ENCODE measurements at places on chromosomes 2 and 18.
A peak's percentile ranks its signal among the peaks of the same experiment; 100 is the strongest.

DNA sequence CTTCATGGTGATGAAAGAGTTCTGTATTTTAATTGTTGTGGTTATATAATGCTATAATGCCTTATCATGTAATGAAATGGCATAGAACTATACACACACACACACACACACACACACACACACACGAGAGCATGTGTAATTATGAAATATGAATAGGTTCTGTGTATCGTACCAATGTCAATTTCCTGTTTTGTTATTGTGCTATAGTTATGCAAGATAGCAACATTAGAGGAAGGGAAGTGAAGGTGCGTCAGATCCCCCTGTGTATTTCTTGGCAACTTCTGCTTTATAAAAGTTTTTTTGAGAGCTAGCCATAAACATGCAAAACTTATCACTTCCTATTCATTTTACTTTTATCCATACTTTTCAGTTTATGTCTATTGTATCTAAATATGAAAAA lies 60.7 kb upstream of the ARHGAP15 start:
- no peak for DNase-seq

DNA sequence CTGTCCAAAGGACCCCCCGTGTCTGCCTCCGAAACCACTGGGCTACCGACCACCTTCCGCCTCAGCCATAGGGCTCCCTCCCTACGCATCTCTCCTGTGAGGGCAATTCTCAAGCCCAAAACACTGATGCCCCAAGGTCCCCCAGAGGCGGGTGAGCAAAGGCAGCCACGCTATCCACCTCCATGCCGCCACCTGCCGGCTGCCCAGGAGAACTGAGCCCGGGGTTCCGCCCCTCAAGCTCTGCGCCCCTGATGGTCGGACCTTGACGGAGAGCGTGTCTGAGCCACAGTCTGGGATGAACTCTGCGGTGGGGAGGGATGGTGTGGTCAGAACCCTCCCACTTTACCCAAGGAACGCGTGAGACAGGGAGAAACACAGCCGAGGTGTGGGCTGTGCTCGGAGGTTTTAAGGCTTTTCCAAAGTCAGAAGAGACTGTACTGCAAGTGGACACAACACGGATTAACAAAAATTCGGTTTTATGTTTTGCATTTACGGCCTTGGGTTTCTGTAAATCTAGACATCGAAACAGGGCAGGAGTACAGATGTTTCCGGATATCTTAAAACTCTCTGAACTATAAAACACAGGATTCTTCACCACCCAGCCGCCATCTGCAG lies 114.1 kb downstream of the ZNF516 start:
- DNase-seq = no peak

GRCh38 chr2:223925106-223925505 lies 20.0 kb downstream of the WDFY1 start:
- no peak for DNase-seq

GRCh38 chr2:226124548-226125011 lies 675.0 kb downstream of the IRS1 start:
- no peak for DNase-seq

DNA sequence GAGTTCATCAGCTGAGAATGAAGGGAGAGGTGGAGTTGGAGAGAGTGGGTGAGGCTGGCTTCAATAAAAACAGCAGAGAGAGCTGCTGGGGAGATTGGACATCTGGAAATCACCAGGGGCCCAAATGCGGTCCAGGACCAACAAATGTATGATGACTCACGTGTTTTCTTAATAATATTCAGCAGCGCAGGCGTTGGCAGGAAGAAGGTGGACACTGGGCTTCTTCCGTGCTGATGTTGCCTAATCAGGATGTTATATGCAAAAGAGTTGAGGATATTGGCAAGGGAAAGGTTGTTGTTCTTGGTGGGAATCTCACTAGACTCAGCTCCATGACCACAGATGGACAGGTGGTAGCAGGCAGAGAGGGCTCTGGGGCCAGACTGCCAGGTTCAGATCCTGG lies 12.8 kb upstream of the PLA2R1 start:
- DNase-seq = no peak

DNA sequence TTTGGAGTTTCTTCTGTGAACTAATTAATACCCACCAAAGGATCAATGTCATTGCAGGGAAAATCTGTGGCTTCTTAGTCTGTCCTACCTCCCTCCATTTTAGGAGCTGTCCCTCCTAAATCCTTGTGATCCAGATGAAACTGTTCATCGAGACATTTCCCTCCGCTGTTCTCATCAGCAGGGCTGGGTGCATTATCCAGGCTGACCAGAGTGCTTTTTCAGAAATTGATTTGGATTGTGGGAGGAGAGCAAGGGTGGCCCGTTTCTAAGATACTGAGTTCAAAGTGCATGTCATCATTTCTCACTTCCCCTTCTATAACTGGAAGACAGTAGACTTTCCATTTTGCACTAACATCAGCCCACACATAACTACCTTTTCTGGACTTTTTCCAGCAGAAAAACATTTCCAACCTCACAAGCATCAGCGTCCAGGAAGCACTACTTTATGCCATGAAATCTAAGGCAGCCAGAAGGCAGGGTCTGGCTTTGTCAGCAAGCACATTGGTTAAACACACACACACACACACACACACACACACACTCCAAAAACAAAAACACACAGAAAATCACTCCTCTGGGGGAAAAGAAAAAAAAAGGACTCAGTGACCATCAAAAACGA lies 94.1 kb downstream of the ANKRD44 start:
- peak; percentile 5 for DNase-seq

GRCh38 chr2:67524777-67525176 lies 127.6 kb downstream of the ETAA1 start:
- DNase-seq = no peak

DNA sequence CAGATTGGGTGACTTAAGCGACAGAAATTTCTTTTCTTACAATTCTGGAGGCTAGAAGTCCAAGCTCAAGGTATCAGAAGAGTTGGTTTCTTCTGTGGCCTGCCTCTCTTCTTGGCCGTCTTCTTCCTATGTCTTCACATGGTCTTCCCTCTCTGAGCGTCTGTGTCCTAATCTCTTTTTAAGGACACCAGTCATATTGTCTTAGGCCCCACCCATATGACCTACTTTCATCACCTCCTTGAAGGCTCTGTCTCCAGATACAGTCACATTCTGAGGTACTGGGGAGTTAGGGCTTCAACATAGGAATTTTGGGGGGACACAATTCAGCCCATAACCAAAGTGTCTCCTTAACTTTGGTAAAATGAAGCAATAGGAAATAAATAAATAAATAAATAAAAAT lies 110.9 kb upstream of the EPC2 start:
- no peak for DNase-seq

- DNase-seq = no peak
These were observed 120.8 kb downstream of the GAREM1 start for GRCh38 chr18:32349728-32350395.

- no peak for DNase-seq
These were observed 31.7 kb upstream of the CERS6 start for GRCh38 chr2:168424112-168424951.

- DNase-seq = no peak
These were observed 24.5 kb downstream of the ROCK2 start for GRCh38 chr2:11319939-11320338.

GRCh38 chr18:13235421-13235831 lies 16.9 kb downstream of the LDLRAD4 start:
- no peak for DNase-seq

DNA sequence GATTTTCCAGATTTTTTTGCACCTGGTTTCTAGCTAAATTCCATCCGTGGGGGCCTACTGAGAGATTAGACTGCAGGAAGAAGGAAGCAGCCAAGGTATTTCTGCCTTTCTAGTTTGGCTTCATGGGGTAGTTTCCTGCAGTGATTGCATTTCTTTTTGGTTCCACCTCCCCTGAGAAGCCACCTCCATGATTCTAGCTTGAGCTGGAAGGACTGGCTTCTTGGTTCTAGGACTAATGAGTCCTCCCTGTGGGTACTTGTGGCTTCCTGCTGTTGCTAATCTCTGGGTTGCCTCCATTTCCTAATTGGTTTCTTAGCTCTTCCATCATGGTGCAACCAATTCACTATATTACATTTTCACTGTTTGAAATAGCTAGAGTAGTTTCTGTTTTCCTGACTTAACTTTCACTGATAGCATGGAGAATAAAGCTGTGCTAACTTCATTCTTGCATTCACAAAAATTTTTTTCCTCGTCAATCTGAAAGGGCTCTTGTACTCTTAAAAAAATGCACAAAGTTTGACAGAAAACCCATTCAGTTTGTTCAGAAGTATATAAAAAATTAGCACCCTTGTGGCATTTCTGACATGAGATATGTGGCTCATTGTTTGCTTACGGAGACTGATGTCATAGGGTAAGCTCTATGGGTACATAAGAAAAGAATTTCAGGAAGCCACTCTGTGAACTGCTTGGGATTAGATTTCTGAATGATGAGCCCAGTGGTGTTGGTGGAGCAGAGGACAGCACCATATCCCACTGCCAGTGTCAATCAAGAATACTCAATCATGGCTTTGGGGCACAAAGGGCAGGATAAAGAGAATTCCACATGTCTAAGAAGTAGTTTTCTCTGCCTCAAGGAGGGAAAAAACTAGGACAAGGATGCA lies 242.8 kb upstream of the RBMS1 start:
- no peak for DNase-seq

GRCh38 chr2:179435000-179435399 lies 170.4 kb upstream of the SESTD1 start:
- no peak for DNase-seq

- no peak for DNase-seq
These were observed 451.4 kb downstream of the PID1 start for GRCh38 chr2:228819701-228820100.

GRCh38 chr2:106122157-106122556 lies 71.9 kb downstream of the UXS1 start:
- no peak for DNase-seq

DNA sequence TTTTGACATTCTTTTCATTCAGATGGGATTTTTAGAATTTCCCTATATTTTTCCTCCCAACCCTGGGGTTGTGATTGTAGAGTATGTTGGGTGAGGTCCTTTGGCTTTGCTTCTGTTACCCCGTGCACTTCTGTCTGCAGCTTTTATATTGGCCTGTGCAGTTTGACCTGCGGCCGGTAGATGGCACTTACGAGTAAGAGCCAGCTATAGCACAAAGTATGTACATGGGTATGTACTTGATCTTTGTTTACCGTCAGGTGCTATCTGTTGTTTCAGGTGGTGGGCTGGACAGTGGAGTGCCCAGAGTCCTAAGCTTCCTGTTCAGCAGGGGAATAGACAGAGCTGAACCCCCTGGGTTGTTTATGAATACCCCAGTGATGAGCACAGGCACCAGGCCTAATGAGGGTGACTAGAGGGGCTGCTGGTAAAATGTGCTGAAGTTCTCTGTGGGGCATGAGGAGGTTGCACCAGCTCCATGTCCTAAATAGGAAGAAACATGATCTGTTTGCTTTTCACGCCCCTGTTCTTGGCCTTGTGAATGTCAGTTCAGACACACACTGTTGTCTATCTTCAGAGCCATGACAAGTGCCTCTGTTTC lies 58.9 kb upstream of the THUMPD2 start:
- DNase-seq = no peak

GRCh38 chr2:235105821-235106359 lies 154.1 kb downstream of the SH3BP4 start:
- no peak for DNase-seq

GRCh38 chr18:10660179-10660884 lies 134.5 kb downstream of the NAPG start:
- DNase-seq = peak; percentile 12

- DNase-seq = peak; percentile 69
These were observed 291.8 kb downstream of the ICOS start for GRCh38 chr2:204228169-204228886.

DNA sequence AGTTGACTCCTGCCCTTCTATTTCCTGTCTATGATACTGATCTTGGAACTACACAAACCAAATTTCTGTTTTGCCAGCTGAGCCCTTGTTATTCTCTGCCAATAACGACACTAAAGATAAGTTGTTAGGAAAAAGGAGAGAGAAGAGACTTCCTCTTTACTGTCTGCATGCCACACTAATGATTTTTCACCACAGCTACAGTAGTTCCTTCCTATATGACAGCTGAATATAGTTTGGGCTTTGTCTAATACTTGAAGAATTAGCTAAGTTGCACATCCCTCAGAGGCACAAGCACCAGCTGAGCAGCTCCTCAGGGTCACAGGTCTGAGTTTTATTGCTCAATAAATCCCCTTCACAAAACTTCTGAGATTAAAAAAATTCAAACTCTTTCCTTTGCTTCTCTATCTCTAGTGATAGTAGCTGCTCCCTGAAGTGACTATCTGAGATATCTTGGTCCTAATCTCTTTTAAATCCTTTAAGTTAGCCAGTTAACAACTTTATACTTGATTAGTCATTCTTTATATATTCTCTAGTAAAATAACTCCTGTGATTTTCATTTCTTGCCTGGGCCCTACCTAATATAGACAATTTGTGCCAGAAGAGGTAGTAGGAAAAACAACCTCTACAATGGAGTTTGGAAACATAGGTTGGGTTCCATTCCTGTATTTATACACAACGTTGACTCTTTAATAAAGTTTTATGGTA lies 253.0 kb upstream of the CNTNAP5 start:
- DNase-seq = no peak

DNA sequence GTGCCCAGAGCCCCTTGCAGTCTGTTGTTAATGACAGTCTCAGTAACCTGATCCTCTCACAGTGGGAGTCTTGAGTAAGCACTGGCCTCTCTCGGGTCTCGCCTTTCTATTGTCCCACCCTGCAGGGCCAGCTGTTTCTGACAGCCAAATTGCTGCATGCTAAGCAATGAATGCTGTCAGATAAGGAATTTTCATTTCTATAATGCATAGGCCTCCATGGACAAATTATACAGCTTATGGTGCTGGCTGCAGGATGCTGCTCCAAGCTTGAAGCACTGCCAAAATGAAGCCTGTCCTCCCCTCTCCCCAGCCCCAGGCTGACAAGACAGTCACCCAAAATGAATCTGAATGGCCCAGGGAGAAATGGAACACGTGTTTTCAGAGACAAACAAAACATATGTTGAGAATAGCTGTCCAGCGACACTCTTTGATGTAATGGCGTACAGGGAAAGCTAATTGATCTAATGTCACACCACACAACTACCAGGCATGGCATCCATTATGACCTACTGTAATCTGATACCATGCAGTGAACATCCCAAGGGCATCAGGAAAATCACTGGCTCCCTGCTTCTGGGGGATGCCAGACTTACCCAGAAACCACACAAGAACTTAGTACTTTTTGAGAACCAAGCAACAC lies 36.8 kb downstream of the ACVR1 start:
- peak; percentile 91 for DNase-seq

DNA sequence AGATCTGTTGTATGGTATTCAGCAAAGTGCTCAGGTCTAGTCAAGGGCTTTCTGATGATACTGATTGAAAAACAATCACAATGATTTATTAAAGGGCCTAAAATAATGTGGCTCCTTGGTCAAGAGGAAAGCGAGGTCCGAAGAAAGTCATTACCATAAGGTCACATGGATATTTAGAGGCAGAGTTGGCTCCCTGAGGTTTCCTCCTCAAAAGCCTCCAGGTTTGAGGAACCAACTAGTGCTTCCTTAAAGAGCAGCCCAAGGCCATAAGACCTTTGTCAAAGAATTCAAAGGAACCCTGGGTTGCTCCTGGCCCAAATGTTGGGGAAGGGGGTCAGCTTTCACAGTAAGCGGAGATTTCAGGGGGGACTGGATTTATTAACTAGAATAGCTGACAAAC lies 280.7 kb upstream of the ATP5MC3 start:
- DNase-seq = no peak

GRCh38 chr2:117714110-117714509 lies 100.4 kb upstream of the DDX18 start:
- DNase-seq = no peak
